Vagina (tissue), 2 donors: ENCODE measurements at places on chromosomes 6 and 20. TPM values are rescaled to one million over a fixed set of nuclear protein-coding genes. Genes with fewer than 3 reads are reported as not detected.

Gene OR2J3
- total RNA-seq: not detected

Gene PDYN
- total RNA-seq: not detected

Gene TRIM15
- not detected for total RNA-seq

Gene CDC25B
- 26.5 TPM for total RNA-seq

Gene NXT1
- 40.0 TPM for total RNA-seq

Gene FRMD1
- total RNA-seq: not detected

Gene TSHZ2
- 30.4 TPM for total RNA-seq

Gene CYP21A2
- total RNA-seq: 9.3 TPM

Gene CNR1
- total RNA-seq: 6.1 TPM

GRCh38 chr20:17964632-17965031, 4.0 kb downstream of the SNX5 start:
- no peaks in the 10 kb centered on the region for H3K27me3 ChIP-seq
- peaks cover 78% of the 10 kb centered on the region for H3K4me1 ChIP-seq

DNA sequence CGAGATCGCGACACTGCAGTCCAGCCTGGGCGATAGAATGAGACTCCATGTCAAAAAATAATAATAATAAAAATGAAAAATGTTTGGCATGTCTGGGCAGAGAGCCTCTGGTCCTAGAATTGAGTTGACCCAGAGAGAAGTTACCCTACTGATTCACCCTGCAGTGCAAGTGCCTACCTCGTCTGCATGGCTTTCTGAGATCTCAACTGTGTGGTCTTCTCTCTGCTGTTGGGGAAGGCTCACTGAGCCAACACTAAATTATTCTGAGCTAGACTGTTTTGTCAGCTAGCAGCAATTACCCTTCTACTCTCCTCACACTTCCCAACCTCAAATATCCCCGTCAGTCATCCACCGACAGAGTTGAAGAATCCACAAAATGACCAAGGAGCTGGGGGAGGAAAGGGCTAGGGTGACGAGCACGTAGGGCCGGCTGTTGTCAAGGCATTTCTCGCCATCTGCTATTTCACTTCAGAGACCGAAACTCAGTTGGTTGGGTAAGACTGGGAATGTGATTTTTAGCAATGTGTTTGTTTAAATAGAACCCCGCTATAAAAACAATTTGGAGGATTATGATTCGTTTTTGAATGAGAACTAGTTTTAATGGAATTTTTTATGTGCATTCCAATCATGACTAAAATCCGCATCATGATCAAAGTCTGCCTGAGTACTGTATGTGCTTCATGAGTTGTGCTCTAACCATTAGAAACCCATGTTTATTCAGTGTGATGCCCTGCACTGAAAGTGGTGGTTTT, 9.4 kb downstream of the MAS1 start:
- no peak for DNase-seq
- peak overlapping the region; percentile 2 for H3K4me3 ChIP-seq
- H3K4me1 ChIP-seq: peaks cover 27% of the 10 kb centered on the region
- H3K27ac ChIP-seq: peak overlapping the region; percentile 70
- H3K27me3 ChIP-seq: no peaks in the 10 kb centered on the region

GRCh38 chr20:51958099-51959065, 156.1 kb upstream of the SALL4 start:
- H3K36me3 ChIP-seq: no peaks in the 10 kb centered on the region
- no peaks in the 10 kb centered on the region for H3K27me3 ChIP-seq
- no peaks in the 10 kb centered on the region for H3K4me1 ChIP-seq
- no peak overlapping the region for H3K27ac ChIP-seq

DNA sequence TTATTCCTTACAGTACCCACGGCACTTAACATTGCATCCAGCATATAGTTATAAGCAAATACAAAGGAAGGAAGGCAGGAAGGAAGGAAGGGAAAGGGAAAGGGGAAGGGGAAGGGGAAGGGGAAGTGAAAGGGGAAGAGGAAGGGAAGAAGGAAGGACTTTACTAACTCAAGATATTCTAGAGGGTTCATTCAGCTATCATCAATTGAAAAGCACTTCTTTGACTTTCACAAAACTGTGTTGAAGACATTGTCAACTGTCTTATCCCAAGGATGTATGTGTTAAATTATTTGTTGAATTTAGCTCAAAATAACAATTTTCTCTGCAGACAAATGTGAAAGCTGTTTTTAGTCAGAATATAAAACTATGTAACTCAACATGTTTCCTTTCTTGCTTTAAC, 87.7 kb downstream of the EPM2A start:
- DNase-seq: no peak
- no peak overlapping the region for H3K27ac ChIP-seq
- no peaks in the 10 kb centered on the region for H3K36me3 ChIP-seq
- H3K4me3 ChIP-seq: no peak overlapping the region
- no peaks in the 10 kb centered on the region for H3K27me3 ChIP-seq
- no peaks in the 10 kb centered on the region for H3K4me1 ChIP-seq

DNA sequence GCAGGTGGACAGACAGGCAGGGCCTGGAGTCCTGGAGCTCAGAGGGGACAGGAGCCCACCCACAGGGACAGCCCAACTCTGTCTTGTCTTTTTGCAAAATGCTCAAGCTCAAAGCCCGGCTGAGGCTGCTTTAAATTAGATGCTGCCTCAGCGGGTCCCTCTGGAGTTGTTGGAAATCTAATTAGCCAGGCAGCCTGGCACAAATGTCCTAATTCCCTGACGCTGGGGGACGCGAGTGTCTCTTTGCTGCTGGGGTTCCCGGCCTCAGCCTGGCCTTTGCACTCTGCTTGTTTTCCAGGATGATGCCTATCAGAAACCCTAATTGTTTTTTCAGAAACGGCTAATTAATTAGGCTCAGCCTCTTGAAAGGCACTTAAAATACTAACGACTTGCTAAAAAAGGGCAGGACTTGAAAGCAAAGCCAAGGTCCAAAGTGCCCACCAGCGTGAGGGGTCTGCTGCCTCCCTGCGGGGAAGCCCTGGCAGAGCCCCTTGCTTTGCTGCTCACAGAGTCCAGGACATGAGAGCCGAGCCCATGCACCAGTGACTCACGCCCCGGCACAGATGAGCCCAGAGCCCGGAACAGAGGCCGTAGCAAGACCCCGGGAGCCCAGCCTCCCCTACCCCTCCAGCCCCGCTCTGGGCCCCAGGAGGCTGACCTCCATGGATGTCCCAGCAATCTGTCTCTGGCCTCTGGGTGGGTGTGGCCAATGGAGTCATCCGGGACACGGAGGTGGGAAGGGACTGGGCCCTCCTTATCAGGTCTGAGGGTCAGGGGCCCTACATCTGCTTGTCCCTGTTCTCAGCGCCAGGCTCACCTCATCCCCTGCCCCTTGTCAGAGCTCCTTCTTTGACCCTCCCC, 46.0 kb upstream of the BHLHE23 start:
- H3K27me3 ChIP-seq: no peaks in the 10 kb centered on the region
- DNase-seq: no peak
- H3K27ac ChIP-seq: no peak overlapping the region
- H3K4me3 ChIP-seq: no peak overlapping the region
- no peaks in the 10 kb centered on the region for H3K36me3 ChIP-seq

DNA sequence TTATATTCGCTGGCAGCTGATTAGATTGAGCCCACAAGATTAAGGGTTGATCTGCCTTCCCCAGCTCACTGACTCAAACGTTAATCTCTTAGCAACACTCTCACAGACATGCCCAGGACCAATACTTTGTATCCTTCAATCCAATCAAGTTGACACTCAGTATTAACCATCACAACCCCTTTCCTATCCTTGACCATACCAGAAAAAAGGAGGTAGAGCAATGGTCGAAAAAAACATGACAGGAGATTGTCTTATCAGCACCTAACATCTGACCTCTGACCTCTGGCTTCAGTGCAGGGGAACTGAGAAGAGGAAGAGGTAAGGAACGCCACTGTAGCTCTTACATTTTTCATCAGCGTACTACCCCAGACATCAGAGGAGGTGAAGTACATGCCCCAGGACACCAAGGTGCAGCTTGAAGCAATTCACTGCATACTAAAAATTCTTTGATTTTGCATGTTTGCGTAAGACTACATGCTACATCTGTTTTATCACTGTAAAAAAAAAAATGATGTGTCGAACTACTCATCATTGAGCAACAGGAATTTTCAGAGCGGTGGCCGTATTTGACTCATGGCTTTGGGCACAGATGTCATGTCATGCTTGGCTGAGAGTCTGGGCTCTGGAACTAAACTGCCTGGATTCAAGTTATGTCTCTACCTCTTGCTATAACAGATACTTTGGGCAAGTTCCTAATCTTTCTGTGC, 188.0 kb upstream of the TAB2 start:
- no peaks in the 10 kb centered on the region for H3K36me3 ChIP-seq
- H3K27me3 ChIP-seq: no peaks in the 10 kb centered on the region
- H3K4me3 ChIP-seq: no peak overlapping the region
- no peak for DNase-seq
- H3K27ac ChIP-seq: no peak overlapping the region

- DNase-seq: no peak
- H3K4me3 ChIP-seq: no peak overlapping the region
- no peaks in the 10 kb centered on the region for H3K36me3 ChIP-seq
- no peaks in the 10 kb centered on the region for H3K27me3 ChIP-seq
- no peaks in the 10 kb centered on the region for H3K4me1 ChIP-seq
- H3K27ac ChIP-seq: no peak overlapping the region
Measured at GRCh38 chr6:90436403-90436802, 139.8 kb upstream of the BACH2 start.

- H3K27me3 ChIP-seq: no peaks in the 10 kb centered on the region
- H3K4me1 ChIP-seq: no peaks in the 10 kb centered on the region
- DNase-seq: no peak
- no peaks in the 10 kb centered on the region for H3K36me3 ChIP-seq
Measured at GRCh38 chr20:47233333-47234188, 122.9 kb downstream of the ZMYND8 start.

- no peaks in the 10 kb centered on the region for H3K4me1 ChIP-seq
- H3K4me3 ChIP-seq: no peak overlapping the region
Measured at GRCh38 chr6:27591699-27592480, 119.0 kb upstream of the ZNF184 start.

- DNase-seq: no peak
- H3K27ac ChIP-seq: peak overlapping the region; percentile 92
- H3K4me1 ChIP-seq: peaks cover 7% of the 10 kb centered on the region
- no peaks in the 10 kb centered on the region for H3K36me3 ChIP-seq
- no peaks in the 10 kb centered on the region for H3K27me3 ChIP-seq
Measured at GRCh38 chr6:105993341-105994117, 92.6 kb upstream of the PRDM1 start.

DNA sequence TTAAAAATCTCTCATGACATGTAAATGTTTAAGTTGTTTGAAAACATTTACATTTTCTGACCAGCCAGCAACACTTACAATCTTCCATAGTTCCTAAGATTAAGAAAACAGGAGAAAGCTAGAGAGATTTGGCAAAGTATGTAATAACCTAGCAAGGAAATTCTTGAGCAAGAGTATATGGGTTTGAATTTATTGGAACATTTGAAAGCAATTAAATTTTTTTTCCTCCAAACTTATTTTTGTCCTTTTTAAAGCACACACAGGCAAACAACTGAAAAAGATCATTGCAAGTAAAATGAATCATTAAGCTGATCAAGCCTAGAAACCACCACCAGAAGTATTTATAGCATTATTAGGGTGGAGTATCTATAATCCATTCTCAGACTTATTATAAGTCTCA, 20.1 kb upstream of the ZNF217 start:
- no peaks in the 10 kb centered on the region for H3K27me3 ChIP-seq
- H3K4me1 ChIP-seq: peaks cover 42% of the 10 kb centered on the region
